Smooth muscle cell of the brain vasculature (primary cell): ENCODE measurements at places on chromosomes 1 and 21.

- no peak for DNase-seq
Observed at GRCh38 chr1:109740615-109741373, at the start of gene GSTM3. Gene GSTM3, minus strand, starts transcription at chr1:109741038. Its CDS starts 751 bp downstream, at chr1:109740287.

- no peak for DNase-seq
Observed at GRCh38 chr1:11180342-11180744, 8.8 kb upstream of the ANGPTL7 start.

- DNase-seq = no peak
Observed at GRCh38 chr1:167746988-167747655, 25.3 kb downstream of the MPZL1 start.

GRCh38 chr21:44405948-44406872 lies 49.1 kb upstream of the LRRC3 start:
- DNase-seq = no peak

GRCh38 chr21:34537838-34538237 lies 25.8 kb upstream of the KCNE1 start:
- DNase-seq = no peak

- DNase-seq = no peak
Observed at GRCh38 chr1:218330043-218330623, 15.0 kb upstream of the TGFB2 start.

DNA sequence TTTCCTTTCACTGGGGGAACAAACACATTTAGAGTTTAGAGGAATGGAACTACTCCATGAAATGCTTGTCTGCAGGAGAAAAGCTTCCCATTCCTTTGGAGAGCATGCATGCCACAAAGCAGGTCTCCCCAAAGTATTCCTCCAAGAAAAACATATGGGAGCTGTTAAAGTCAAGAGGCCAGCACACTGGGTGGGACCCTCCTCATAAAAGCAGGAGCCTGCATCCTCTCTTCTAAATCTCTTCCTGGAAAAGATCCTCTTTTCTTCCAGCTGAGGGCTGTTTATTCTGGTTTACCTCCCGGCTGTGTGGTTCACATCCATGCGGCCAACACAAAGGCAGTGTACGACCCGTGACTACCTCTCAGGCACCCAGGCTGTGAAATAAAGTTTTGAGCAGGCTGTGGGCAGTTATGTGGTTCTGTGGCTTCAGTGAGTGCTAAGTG lies 103.4 kb downstream of the TENT5C start:
- DNase-seq = no peak

DNA sequence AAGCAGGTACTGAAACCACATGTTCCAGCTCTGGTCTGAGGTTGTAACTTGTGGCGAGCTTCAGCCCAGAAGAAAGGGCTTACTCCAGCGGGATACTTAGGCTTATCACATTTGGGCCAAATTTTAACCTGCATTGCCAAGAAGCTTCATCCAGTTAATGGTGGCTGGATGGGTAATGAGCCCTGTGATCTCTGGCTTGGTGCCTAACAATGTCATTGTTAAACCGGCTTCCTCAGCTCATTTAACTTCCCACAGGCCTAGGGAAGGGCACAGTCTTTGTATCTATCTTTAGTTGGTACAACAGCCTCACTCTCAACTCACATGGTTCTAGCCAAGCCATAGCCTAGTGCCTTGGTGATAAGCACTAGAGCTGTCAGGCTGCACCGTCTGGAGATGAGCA lies 43.6 kb upstream of the CCDC190 start:
- DNase-seq = no peak

- DNase-seq = no peak
Observed at GRCh38 chr21:42222386-42222785, 3.4 kb downstream of the ABCG1 start.

DNA sequence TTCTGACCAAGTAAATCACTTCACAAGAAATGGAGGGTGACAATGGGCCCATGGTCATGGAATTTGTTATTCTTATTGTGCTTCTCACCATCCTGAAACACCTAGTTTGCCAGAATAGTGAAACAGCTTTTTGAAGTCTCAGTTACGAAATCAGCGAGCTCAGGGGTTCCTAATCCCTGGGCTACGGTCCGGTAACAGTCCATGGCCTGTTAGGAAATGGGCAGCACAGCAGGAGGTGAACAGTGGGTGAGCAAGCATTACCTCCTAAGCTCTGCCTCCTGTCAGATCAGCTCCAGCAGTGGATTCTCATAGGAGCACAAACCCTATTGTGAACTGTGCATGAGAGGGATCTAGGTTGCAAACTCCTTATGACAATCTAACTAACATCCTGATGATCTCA lies 1356.3 kb downstream of the KCNT2 start:
- no peak for DNase-seq

- DNase-seq = no peak
Observed at GRCh38 chr1:56081736-56082135, 497.6 kb downstream of the PLPP3 start.
